HCT116 (cell line): ENCODE measurements at places on chromosomes 4 and X.

- no peak for DNase-seq
Observed at GRCh38 chr4:2168469-2169319, 73.2 kb downstream of the HAUS3 start.

- DNase-seq, result no peak
Observed at GRCh38 chrX:129783291-129783713, 3.6 kb downstream of the SASH3 start.

- no peak for DNase-seq
Observed at GRCh38 chr4:10134141-10134540, 17.5 kb upstream of the WDR1 start.

DNA sequence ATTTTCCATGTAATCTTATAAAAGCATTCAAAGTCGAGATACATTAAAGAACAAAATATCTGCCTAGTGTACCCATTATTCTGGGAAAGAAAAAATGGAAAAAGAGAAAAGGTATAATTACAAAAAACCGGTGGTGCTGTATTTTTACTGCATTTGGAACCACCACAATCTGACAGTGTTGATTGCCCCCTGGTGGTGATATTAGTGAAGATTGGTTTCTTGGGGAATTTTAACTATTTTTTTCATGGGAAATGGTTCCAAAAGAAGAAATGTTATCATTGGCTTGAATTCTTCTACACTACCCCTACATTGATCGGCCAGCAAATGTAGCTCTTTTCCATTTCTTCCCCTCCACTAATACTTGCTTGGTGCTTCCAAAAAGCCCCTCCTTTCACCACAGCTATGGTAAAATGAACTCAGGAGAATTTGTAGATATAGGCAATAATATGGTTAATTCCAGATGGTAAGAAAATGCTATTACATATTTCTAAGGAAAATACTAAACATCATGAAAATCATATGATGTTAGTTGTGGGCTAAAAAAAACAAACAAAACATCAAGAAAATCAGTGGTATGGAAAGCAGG lies 50.0 kb downstream of the COX18 start:
- peak; percentile 23 for DNase-seq

DNA sequence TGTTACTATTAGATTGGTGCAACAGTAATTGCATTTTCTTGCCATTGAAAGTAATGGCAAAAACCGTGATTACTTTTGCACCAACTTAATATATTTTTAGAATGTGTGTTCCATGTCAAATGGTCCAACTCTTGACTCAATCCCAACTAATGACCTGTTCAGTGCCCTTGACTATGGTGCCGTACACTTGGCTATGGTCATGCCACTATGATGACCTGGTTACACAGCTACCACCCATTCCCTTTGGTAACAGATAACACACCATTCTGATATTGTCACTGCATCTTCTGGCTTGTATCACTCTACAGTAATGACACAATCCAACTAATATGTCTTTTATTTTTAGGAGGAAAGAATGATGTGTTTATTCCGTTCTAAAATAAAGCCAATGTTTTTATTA lies 469.4 kb downstream of the DMD start:
- no peak for DNase-seq

GRCh38 chrX:69158166-69158980 lies 6.9 kb downstream of the PJA1 start:
- DNase-seq, result no peak

- peak; percentile 78 for DNase-seq
Observed at GRCh38 chrX:107676559-107677378, 48.5 kb downstream of the PRPS1 start.

DNA sequence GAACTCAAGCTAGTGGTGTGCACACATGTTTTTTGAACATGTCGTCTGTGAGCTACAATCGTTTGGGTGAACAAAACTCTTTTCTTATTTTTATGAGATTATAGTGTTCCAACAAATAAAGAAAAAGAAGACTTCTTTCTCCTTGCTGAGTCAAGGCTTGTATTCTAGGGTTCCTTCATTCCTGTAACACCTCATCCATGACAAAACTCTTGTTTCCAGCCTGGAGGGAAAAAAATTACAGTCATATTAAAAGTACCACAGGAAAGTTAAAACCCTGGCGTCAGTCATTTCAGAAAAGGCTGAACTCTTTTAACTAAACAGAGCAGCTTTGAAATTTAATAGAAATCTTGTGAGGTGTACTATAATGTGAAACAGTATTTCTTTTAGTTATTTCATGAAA lies 79.2 kb upstream of the BOD1L1 start:
- DNase-seq, result no peak

DNA sequence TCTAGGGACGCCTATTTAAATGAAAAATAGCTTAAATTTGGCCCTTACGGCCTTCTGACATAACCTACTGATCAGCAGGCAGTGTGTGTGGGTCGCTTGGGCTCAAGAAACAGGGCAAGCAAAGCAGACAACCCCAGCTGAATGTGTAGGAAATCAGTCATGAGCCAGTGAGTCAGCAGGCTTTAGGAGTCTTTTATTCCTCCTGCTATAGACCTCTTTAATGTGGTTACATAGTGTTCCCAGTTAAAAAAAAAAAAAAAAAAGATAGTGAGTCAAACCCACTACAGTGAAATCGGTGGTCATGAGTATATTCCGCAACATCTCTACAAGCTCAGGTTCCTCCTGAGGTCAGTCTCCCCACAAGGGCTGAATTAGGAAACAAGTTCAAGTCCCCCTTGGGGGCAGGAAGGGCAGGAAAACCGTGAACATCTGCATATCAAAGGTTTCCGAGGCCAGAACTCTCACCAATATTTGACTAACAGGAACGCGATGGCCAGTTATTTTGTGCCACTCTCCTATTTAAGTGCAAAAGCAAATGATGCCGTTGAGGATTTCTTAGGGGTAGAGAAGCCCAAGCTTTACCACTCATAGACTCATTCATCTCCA lies 32.7 kb downstream of the ACSL1 start:
- DNase-seq, result peak; percentile 63

DNA sequence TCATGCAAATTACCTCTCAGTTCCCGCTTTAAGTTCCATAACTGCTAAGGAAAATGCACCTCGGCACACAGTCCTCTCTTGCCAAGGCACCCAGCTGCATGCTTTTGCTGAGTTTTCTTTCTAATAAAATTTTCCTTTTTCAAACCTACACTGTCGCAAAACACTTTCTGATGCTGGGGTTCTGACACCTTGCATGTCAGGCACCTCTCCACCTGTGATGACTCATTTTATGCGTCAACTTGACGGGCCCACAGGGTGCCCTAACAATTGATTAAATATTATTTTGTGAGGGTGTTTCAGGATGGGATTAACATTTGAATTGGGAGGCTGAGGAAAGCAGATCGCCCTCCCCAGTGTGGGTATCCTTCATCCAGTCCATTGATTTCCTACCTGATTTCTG lies 291.0 kb upstream of the STS start:
- no peak for DNase-seq

- no peak for DNase-seq
Observed at GRCh38 chr4:123356921-123357320, 39.7 kb upstream of the SPRY1 start.

DNA sequence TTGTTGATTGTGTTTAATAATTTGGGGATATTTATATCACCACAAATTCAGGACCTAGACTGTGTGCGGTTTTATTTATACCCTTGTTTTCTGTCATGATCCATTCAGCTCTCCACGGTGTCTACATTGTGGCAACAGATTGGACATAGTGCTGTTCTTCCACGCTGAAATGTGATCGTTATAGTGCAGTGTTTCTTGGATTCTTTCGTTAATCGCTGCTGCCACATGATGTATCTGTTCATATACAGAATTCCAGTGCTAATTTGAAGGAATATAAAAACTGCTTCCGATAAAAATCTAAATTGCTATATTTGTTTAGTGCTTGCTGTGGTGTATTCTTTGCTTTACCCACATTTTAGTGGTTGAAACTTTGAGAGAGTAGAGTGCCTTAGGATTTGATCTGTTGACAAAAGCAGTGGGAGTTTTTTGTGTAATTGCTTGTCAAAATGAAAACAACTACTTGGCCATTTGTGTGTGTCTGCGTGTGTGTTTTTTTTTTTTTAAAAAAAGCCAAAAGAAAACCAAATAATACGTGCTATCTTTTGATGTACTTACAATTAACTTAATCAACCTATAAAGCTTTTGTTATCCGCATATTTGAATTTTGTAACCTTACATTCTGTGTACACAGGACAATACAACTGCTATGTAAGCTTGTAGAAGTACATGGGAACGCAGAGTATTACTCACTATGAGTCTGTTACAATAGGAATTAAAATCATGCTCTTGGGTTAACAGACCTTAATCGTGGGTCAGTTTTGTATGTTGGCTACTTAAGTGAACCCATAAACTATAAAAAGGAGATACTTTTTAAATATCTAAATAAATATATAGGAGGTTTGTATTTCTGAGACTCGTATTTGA lies 353.3 kb downstream of the ARHGAP24 start:
- DNase-seq, result no peak

- no peak for DNase-seq
Observed at GRCh38 chr4:18957716-18958115, 936.2 kb upstream of the LCORL start.

- DNase-seq, result no peak
Observed at GRCh38 chr4:38710053-38710452, 46.1 kb downstream of the KLF3 start.

- DNase-seq, result no peak
Observed at GRCh38 chr4:15648600-15648999, 6.6 kb downstream of the FBXL5 start.

DNA sequence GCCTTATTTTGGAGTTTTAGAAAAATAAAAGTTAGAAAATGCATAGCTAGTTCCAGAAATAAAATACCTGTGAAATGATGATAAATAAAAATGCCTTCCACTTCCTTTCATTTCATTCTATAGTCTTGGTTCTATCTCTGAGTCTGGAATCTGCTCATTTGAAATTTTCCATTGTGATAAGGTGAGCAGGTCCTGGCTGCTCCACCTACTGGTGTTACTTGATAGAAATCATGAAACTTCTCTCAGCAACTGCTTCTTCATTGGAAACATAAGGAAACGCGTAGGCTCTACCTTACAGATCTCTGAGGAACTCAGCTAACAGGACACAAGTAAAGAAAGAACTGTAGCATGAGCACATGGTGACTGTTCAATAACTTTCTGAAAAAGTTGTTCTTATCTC lies 141.8 kb downstream of the DCHS2 start:
- DNase-seq, result peak; percentile 13

DNA sequence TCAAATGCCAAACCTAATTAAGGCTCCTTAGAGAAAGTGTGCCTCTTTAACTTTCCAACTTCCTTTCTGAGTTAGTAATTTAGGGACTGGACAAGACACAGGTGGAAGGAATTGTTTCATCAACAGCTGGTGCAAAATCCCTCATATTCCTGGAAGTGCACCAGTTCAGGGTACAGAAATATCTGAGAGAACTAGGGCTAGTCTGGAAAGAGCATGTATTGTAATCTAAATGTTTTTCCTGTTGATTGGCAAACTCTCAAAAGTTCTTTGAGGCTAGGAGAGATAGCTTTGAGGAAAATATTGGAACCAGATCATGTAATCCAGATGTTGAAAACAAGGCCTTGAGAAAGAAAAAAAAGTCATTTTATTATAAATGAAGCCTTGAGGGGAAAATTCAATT lies 98.1 kb upstream of the C1GALT1C1 start:
- DNase-seq, result no peak

DNA sequence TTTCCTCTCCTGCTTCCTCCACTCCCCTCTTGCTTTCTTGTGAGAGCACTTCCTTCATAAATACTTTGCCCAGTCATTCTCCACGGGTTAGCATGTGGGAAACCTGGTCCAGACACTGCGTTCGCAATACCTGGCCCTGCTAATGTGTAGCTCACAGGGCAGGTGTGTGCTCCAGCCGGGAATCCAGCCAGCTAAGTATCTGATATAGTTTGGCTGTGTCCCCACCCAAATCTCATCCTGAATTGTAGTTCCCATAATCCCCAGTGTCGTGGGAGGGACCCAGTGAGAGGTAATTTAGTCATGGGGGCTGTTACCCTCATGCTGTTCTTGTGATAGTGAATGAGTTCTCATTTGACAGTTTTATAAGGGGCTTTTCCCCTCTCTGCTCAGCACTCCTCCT lies 32.2 kb upstream of the STX18 start:
- no peak for DNase-seq
